ENCODE measurements at places on chromosomes 1 and 21.
A peak's percentile ranks its signal among the peaks of the same experiment; 100 is the strongest.

DNA sequence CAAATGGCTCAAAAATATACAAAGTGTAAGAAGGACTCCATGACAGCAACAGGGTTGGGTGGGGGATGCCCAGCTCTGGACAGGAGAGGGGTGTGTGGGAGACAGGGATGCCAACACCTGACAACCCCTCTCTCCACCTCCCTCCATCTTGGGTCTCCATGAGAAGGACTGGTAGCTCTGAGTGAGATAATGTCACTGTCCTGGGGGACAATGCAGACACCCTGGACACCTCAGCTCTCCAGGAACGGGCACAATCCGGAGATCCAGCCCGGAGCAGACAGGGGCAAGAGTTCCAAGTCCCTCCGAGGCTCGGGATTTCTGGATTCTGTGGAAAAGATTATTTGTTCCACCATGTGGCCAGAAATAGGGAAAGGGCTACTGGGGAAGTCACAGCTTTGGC is 122.5 kb downstream of the GLIS1 start:
- no peak for DNase-seq

DNA sequence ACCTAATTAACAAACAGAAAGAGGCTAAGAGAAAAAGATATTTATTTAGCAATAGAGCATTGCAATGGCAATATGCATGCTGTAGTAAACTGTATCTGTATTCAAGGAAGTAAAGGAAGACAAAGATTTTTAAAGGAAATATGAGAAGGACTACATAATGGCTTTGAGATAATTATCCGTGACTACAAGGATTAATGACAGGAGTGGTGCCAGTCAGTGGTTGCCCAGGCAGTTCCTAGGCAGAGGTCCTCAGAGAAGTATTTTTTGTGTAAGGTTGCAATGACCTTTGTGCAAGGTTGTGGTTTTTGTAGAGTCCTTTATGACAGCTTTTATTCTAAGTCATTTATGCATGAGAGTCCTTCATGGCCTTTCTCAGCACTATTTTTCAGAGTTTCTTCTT is 711.1 kb upstream of the CHRM3 start:
- no peak for DNase-seq

DNA sequence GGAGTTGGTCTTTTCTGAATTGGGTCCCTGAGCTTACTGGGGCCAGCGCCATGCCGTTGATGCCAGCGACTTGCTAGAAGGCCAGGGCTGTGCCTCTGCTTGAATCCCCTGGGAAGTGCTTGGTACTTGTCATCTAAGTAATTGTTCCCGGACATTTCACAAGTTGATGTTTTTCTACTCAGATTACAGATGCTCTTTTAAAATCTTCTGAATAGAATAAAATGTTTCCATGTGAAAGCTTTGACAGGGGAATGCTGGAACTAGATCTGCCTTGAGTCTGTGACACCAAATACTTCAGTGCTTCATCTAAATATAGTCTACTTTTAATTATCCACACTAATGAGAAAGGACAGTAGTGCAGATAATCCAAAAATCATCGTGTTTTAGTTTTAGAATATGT is 38.3 kb downstream of the PTGFRN start:
- DNase-seq = no peak

GRCh38 chr1:94641990-94642389 is 100.4 kb upstream of the F3 start:
- DNase-seq = peak; percentile 71

- no peak for DNase-seq
Measured at GRCh38 chr1:36307601-36308330, 1.6 kb downstream of the SH3D21 start.

- DNase-seq = no peak
Measured at GRCh38 chr1:96425382-96426129, 296.0 kb upstream of the PTBP2 start.

DNA sequence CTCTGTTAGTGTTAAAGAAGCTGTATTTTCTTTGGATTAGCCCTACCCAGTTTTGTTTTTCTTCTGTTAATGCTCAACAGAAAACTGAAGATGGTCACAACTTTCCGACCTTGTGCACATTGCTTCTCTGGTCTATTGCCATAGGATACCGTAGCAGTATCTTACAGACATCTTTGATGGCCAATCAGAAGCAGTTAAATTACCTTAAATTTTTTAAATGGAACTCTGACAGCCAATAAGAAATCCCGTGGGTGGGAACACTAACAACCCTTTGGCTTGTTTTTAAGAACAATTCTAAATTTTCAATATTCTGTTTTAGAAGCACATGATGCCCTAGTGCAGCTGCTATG is 17.2 kb downstream of the NFYC start:
- no peak for DNase-seq

- DNase-seq = no peak
Measured at GRCh38 chr1:7871136-7871535, 18.3 kb upstream of the UTS2 start.

DNA sequence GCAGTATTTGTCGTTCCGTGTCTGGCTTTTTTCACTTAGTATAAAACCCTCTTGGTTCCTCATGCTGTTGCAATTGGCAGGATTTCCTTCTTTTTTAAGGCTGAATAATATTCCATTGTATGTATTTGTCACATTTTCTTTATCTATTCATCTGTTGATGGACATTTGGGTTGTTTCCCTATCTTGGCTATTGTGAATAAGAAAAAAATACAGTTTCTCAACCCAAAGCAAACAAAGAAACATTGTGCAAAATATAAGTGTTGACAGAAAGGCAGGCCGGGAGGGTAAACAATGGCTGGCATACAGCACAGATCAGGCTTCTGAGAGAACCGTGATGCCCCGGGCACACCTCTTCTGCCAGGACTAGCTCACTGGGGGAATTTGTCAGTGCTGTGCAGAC is 26.9 kb downstream of the NENF start:
- DNase-seq = no peak

- peak; percentile 38 for DNase-seq
Measured at GRCh38 chr1:56180520-56181190, 398.7 kb downstream of the PLPP3 start.

DNA sequence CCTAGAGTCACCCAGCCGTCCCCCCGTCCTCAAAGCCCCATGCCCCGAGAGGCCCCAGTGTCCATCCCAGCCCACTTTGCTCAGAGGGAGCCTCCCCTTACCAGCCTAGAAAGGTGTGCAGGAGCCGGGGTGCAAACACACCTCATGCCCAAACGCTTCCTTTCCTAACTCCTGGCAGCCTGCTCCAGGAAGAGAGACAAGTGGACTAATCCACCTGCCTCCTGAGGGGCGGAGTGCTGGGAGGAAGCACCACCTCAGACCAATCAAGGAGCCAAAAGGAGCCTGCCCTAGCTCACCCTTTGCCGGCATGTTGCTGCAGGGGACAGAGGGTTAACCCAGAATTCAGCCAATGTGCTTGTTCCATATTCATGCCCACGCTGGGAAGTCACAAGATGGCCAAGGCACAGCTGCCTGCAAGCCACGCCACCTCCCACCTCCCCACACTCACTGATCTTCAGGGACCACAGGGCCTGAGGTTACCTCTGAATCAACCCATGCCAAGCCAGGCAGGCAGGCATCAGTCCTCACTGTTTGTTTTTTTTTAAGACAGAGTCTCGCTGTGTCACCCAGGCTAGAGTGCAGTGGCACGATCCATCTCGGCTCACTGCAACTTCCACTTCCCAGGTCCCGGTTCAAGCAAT is 27.8 kb downstream of the PLEKHA6 start:
- DNase-seq = peak; percentile 85

DNA sequence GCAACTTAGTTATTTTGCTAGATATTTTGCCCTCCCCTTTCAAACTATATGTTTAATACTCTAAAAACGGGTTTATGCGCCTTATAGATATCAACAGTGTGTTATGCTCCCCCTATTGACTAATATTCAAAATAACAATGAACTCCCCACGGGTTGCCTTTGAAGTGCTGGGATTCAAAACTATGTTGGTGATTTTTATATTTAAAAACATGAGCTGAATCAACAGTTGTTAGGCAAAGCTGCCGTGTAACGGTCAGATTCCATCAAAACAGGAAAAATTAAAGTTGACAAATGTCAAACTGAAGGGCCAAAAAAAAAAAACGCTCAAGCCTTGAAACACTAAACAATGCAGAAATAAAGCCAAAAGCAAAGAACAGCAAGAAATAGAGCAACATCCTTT is 2.5 kb downstream of the TGFBR3 start:
- DNase-seq = peak; percentile 32

- DNase-seq = no peak
Measured at GRCh38 chr21:45763074-45763473, 119.5 kb downstream of the PCBP3 start.

GRCh38 chr1:43349594-43350306 is 9.0 kb upstream of the CDC20 start:
- DNase-seq = no peak

- no peak for DNase-seq
Measured at GRCh38 chr1:157158967-157159366, 20.8 kb upstream of the ETV3 start.

DNA sequence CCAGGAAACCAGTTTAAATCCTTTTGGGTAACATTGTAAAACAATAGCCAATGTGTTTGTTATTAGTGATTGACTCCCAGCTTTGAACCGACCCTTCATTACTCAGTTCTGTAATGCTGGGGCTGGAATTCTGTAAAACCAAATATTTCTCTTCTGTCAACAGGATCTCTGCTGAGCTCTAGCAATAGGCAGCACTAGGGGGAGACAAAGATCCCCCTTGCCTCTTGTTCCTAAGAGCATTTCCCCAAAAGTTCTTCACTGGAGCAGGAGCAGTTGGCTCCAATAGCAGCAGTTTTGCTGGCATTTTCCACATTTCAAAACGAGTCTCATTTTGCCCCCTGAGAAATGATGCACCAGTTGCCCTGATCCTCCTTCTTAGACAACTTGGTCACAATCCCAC is 1671.1 kb downstream of the MRPL39 start:
- DNase-seq = no peak

DNA sequence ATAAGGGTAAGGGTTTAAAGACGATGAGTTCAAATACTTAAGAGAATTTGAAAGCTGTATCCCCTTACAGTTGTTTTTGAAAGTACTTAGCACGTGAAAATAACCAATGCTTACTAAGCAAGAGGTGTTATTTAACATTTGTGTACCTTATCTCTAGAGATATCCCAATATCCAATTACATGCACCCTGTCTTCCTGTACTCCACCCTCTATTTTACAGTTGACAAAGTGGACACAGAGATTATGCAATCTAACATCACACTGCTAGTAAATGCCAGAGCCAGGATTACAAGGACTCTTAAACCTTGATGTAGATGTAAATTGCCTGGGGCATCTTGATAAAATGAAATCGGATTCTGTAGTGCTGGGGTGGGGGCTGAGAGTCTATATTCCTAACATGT is 72.0 kb downstream of the GDAP2 start:
- peak; percentile 22 for DNase-seq

- DNase-seq = no peak
Measured at GRCh38 chr1:70847013-70847412, 200.6 kb downstream of the PTGER3 start.

DNA sequence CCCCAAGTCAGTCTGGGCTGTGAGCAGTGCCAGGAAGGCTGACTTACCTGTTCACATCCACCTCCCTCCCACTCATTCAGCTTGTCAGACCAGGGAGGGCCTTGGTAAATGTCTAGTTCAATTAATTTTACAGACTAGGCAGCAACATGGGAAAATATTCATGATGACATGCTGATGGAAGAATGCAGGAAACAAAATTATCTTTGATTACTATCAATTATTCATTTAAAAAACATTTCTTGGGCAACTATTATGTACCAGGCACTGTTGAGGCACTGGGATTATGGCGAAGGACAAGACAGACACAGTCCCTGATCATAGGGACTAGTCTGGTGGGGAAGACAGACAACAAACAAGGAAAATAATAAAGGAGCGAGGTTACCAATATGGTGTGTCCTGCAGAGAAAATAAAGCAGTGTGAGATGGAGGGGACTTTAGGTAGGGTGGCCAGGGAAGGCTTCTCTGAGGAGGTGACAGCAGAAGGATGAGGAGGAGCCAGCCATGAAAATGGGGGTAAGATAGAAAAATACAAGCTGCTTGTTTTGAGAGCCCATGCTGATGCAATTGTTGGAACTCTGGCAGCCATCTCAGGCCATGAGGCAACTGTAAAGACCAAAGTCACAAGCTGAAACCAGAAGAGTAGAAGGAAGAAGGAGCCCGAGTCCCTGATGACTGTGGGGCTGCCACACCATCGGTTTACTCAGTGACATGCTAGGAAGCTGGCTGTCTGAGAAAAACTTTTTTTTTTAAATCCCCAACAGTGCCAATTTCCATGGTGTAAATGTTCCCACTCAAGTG is 14.0 kb downstream of the TRIM62 start:
- DNase-seq = no peak

DNA sequence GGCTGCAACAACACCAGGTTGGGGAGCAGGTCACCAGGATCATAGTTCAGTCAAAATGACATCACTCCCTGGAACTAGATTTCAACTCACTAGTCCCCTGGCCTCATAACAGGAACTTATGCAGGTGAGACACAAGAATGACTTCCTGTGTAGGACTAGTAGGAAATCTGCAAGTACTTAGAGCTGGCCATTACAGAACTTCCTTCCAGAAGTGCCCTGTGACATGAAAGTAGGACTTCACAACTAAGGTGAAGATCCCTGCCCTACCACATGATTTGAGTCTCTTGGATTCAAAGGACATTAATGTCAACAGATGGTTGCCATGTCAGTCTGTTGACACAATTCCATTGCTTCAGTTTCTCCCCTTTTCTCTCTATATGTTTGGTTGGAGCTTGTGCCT is 223.1 kb downstream of the RPS6KC1 start:
- DNase-seq = no peak

DNA sequence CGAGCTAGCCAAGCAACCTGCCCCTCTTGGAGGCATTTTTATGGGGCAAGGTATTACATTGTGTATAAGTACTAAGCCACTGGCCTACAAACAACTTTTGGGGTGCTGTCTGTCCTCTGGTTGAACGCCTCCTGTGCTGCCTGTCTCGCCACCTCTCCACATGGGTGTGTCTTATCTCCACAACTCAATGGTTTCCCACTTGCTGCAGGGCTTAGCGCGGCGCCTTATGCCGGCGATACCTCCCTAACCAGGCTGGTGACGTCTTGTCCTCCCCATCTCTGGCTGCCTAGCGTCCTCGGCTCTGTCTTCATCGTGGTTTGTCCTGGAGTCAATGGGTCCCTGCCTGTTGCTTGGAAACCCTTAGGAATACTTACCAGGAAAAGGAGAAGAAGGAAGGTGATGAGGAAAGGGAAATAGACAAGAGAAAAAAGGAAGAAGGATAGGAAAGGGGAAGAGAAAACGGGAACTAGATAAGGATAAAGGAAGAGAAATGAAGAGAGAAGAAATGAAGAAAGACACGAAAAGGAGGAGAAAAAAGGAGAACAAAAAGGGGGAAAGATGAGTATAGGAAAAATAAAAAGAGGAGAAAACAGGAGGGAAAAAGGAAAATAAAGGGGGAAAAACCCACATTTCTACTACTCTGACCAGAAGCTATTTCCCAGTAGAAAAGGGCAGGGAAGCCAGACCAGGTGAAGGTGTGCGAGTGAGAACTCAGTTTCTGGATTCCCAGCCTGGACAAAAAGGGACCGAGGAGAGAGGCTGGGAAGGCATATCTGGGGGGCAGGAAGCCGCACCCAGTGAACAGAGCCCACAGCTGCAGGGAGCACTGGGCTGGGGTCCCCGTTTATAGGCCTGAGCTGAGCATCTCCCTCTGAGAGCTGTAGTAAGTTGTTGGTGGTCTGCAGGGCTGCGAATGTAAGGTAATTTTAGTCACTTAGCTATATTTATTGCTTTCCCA is 86.2 kb downstream of the CLIC6 start:
- DNase-seq = no peak
